ENCODE measurements at places on chromosomes 1 and 21.
A peak's percentile ranks its signal among the peaks of the same experiment; 100 is the strongest.

GRCh38 chr1:195590649-195591048 is 1017.6 kb downstream of the KCNT2 start:
- H3K4me3 ChIP-seq, result no peak overlapping the region
- no peaks in the 10 kb centered on the region for H3K27me3 ChIP-seq
- no peaks in the 10 kb centered on the region for H3K4me1 ChIP-seq
- no peak for DNase-seq

- H3K4me3 ChIP-seq, result no peak overlapping the region
- no peaks in the 10 kb centered on the region for H3K36me3 ChIP-seq
- DNase-seq, result no peak
- no peak overlapping the region for H3K27ac ChIP-seq
- H3K4me1 ChIP-seq, result peaks cover 5% of the 10 kb centered on the region
Observed at GRCh38 chr1:94560333-94560732, 18.8 kb upstream of the F3 start.

- H3K4me3 ChIP-seq, result no peak overlapping the region
- no peaks in the 10 kb centered on the region for H3K27me3 ChIP-seq
- no peak for DNase-seq
- no peak overlapping the region for H3K27ac ChIP-seq
- H3K36me3 ChIP-seq, result peaks cover 2% of the 10 kb centered on the region
Observed at GRCh38 chr1:86352086-86352485, 44.0 kb downstream of the ODF2L start.

DNA sequence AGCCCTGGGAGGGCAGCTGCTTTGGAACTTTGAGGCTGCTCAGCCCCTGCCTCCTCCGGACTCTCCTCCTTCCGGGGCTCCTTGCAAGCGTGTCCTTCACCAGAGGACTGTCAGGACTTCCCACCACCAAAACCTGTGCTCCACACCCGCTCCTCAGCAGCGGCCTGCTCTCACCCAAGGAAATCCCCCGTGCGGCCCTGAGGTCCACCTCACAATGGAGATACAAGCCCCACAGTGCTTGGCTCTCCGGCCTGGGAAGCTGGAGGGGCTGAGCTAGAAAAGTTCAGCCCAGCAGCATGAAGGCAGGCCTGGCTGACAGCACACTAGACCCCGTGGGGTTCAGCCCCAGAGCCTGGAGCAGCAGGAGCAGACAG is 33.6 kb downstream of the PGBD5 start:
- H3K4me3 ChIP-seq, result no peak overlapping the region
- no peaks in the 10 kb centered on the region for H3K36me3 ChIP-seq
- H3K4me1 ChIP-seq, result no peaks in the 10 kb centered on the region
- no peak for DNase-seq

- no peaks in the 10 kb centered on the region for H3K27me3 ChIP-seq
- no peaks in the 10 kb centered on the region for H3K4me1 ChIP-seq
- no peaks in the 10 kb centered on the region for H3K36me3 ChIP-seq
- no peak overlapping the region for H3K4me3 ChIP-seq
- H3K27ac ChIP-seq, result no peak overlapping the region
Observed at GRCh38 chr1:14055442-14056223, 355.6 kb downstream of the PRDM2 start.

DNA sequence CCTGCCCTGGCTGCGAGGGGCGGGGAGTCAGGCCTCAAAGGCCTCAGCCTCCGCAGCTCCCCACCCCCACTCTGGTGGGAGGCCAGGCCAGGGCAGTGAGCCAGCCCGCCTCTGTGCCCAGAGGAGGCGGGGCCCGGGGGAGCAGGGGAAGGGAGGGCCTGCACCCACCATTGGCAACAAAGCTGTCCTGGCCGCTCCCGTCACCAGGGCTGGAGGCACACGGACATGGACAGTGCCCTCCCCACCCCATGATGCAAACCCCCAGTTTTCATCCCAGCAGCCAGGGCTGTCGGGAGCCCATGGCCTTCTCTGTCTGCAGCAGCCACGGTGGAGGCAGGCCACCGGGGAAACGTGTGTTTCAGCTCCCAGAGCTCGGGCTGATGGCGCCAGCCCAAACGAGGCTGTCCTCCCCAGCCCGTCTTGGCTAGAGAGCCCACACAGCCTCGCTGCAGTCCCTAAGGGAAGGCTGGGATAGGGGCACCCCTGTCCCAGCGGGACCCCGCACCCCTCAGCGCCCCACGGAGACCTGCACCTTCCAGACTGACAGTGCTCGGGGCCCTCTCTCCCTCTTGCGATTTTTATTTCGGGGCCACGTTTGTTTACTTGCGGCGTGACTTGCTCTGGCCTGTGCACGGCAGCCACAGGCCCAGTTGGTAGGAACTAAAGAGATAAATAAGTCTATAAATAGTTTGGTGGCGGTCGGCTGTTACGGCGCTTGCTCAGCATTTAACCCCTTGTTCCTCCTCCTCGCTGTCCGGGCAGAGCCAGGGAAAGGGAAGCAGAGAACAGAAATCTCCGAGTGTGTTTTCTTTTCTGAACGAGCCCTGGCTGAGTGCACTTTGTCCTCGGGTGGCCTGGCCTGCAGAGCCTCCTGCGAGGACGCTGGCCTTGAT is 101.8 kb downstream of the PRDM16 start:
- H3K36me3 ChIP-seq, result no peaks in the 10 kb centered on the region
- peak overlapping the region; percentile 39 for H3K27ac ChIP-seq
- H3K27me3 ChIP-seq, result no peaks in the 10 kb centered on the region
- H3K4me1 ChIP-seq, result peaks cover 5% of the 10 kb centered on the region

GRCh38 chr1:27031235-27032118 is 18.8 kb upstream of the TENT5B start:
- no peaks in the 10 kb centered on the region for H3K27me3 ChIP-seq
- H3K27ac ChIP-seq, result no peak overlapping the region
- H3K4me1 ChIP-seq, result peaks cover 12% of the 10 kb centered on the region
- no peak for DNase-seq

DNA sequence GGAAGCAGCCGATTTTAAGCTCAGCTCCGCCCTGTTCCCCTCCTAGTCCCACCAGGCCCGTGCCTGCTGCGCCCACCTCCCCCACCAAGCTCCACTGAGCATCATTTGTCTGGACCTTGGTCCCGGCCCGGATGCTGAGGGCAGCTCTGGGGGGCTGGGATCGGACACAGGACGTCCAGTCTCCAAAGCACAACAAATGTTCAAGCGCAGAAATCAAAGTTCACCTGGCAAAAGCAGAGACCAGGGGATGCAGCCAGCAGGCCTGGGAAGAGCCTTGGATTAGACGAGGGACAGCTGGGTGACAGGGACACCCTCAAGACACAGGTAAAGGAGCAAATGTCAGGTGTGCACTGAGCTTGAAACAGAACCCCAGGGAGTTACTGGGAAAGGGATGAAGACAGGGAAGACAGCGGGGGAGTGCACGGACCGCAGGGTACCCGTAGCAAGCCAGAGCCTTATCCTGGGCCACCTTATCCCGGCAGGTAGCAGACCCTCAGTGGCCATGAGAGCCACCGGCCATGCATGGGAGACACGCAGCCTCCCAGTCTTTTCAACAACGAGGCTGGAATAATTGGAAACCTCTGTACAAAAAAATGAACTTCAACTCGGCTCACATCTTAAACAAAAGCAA is 22.2 kb upstream of the TMEM52 start:
- DNase-seq, result no peak
- H3K4me1 ChIP-seq, result peaks cover 8% of the 10 kb centered on the region
- no peak overlapping the region for H3K4me3 ChIP-seq
- H3K27ac ChIP-seq, result no peak overlapping the region
- no peaks in the 10 kb centered on the region for H3K36me3 ChIP-seq
- no peaks in the 10 kb centered on the region for H3K27me3 ChIP-seq

DNA sequence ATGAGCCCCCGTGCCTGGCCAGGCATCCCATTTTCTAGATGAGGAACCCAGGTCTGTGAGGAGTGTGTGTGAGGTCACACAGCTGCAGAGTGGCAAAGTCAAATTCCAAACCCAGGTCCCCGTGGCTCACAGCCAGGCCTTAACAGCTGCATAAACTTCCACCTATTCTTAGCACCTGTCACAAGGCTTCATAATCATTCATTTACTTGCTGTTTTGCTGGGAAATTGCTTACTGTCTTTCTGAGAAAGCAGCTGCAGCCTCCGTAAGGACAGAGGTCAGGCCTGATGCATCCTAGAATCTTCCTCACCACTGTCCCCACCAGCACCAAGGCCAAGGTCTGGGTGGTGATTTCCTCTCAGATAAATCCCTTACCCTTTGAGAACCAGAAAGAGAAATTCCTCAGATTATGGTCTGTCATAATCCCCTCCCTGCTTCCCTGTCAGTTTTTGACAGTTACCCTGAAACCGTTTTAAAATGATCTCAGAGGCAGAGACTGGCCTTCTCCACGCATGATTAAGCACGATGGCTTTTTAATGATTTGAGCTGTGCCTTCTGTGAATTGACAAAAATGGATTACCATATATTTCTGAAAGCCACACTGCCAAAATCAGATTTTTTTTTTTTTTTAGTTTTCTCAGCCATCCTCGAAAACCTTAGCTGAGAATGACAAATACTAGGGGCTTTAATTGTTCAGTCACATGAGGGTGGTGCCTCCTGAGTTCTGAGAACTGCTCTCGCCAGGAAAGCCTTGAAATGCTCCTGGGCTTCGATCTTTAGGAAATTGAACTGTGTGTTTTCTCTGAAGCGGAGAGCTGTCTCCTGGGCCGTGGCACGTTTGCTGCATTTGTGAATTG is 70.0 kb upstream of the SELENON start:
- H3K4me3 ChIP-seq, result no peak overlapping the region
- H3K4me1 ChIP-seq, result peaks cover 29% of the 10 kb centered on the region
- no peak for DNase-seq
- H3K36me3 ChIP-seq, result no peaks in the 10 kb centered on the region

DNA sequence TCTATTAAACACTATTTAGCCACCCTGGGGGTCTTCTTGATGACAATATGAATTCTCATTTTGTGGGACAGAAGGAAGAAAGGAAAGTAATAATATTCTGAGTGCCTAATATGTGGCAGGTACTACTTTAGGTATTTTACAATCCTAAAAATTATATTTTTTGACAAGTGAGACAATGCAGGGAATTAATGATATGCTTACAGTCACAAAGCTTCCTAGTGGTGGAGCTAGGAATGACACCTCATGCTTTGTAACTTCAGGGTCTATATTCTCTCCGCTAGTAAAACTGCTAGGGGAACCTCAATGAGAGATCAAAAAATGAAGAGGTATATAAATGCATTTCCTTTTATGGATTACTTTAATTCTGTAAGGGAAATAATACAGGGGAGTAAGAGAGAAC is 44.3 kb downstream of the TPR start:
- H3K4me3 ChIP-seq, result no peak overlapping the region
- DNase-seq, result no peak
- H3K4me1 ChIP-seq, result no peaks in the 10 kb centered on the region
- H3K27ac ChIP-seq, result no peak overlapping the region
- H3K36me3 ChIP-seq, result peaks cover 16% of the 10 kb centered on the region
- no peaks in the 10 kb centered on the region for H3K27me3 ChIP-seq

- H3K27me3 ChIP-seq, result no peaks in the 10 kb centered on the region
- H3K36me3 ChIP-seq, result no peaks in the 10 kb centered on the region
Observed at GRCh38 chr1:168565825-168566224, 10.6 kb upstream of the XCL1 start.

GRCh38 chr1:150560011-150560438 is 10.8 kb downstream of the ADAMTSL4 start:
- no peaks in the 10 kb centered on the region for H3K27me3 ChIP-seq
- H3K36me3 ChIP-seq, result peaks cover 4% of the 10 kb centered on the region
- peak; percentile 74 for DNase-seq
- H3K4me3 ChIP-seq, result peak overlapping the region; percentile 43

DNA sequence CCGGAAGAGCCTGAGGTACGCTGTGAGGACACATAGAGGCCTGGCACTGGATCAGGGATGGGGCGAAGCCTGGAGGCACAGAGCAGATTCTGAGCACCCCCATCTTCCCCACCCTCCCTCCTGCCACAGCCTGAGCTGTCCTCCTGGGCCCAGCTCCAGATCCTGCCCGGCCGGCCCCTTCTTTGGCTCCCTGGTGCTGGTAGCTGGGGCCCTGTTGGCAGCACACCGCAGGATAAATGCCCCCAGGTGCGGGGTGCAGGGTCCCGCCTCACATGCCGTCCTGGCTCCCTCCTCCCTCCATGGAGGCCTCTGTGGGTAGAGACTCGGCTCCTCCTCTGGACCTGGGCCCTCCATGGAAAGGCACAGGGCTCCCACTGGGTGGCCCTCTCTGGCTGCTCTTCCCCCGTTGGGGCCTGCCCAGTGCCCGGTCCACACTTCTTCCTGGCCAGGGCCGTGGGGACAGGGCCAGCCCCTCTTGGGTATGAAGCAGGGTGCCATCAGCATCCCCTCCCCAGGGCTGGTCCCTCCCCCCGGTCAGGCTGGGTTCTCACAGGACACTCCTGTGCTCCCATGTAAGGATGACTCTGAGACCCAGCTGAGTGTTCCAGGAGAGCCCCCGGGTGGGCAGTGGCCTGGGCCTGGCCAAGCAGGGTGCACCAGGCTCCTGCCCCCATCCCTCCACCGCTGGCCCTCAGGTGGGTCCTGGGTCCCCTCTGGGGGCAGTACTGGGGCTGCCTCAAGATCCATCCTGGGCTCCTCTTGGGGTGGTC is 1.1 kb upstream of the OBSCN start:
- peaks cover 3% of the 10 kb centered on the region for H3K27me3 ChIP-seq
- H3K36me3 ChIP-seq, result no peaks in the 10 kb centered on the region
- H3K4me1 ChIP-seq, result peaks cover 24% of the 10 kb centered on the region

GRCh38 chr1:170661646-170662411 is 2.1 kb upstream of the PRRX1 start:
- no peaks in the 10 kb centered on the region for H3K36me3 ChIP-seq
- no peak overlapping the region for H3K4me3 ChIP-seq

DNA sequence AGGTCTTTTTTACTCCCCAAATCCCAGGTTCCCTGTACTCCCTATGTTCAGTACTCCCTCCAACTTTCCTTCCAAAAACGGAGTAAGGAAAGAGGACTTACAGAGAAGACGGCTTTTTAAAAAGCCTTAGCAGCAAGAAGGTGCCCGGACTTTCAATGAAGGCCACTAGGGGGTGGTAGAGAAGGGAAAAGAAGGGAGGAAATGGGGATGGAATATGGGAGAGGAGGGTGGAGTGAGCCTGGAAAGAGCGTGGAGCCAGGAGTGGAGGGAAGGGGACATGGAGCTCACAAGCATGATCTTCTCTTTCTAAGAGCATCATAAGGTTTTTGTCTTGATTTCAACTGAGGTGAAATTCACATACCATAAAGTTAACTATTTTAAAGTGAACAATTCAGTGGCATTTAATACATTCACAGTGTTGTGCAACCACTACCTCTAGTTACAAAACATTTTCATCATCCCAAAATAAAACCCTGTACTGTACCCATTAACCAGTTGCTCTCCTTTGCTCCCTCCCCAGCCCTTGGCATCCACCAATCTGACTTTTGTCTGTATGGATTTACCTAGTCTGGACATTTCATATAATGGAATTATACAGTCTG is 129.9 kb downstream of the ZNF281 start:
- no peaks in the 10 kb centered on the region for H3K27me3 ChIP-seq
- no peak overlapping the region for H3K27ac ChIP-seq

GRCh38 chr1:111875640-111876039 is 113.8 kb downstream of the KCND3 start:
- no peaks in the 10 kb centered on the region for H3K27me3 ChIP-seq
- H3K36me3 ChIP-seq, result no peaks in the 10 kb centered on the region
- H3K27ac ChIP-seq, result no peak overlapping the region
- no peak overlapping the region for H3K4me3 ChIP-seq
